Muscle of leg (tissue), 16 donors: ENCODE measurements at places on chromosomes 5 and 9. TPM values are rescaled to one million over a fixed set of nuclear protein-coding genes. Genes with fewer than 3 reads are reported as not detected.

Gene SPATA31D4
- not detected for total RNA-seq

DNA sequence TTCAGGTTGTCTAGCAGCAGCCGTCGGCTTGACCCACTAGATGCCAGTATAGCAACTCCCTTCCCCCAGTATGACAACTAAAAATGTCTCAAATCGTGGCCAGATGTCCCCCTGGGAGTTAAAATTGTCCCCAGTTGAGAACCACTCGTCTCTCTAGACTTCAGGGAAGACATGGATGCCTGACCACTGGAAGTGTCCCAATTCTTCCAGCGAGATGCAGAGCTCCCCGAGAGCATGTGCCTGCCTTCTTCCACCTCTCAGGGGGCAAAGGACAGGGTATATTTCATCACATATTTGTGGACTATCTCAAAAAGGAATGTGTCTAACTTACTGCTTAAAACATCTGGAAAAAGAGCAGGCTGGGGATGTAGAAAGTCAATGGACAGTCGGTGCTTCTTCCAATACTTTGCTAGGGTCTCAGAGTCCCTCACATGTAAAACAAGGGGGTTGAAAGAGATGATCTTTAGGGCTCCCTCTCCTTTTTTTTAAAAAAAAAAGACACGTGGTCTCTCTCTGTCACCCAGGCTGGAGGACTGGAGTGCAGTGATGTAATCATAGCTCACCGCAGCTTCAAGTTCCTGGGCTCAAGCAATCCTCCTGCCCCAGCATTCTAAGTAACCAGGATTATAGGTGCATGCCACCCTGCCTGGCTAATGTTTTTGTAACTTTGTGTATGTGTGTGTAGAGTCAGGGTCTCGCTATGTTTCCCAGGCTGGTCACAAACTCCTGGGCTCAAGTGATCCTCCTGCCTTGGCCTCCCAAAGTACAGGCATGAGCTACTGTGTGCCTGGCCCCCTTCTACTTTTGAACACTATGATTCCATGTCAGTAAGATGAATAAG is 190.6 kb downstream of the DAB2IP start:
- no peaks in the 10 kb centered on the region for H3K4me1 ChIP-seq
- H3K27ac ChIP-seq = no peak overlapping the region
- no peaks in the 10 kb centered on the region for H3K36me3 ChIP-seq
- H3K27me3 ChIP-seq = no peaks in the 10 kb centered on the region
- DNase-seq = no peak

GRCh38 chr5:77832938-77833337 is 56.8 kb upstream of the TBCA start:
- peaks cover 5% of the 10 kb centered on the region for H3K27me3 ChIP-seq
- DNase-seq = no peak
- H3K4me1 ChIP-seq = no peaks in the 10 kb centered on the region
- H3K36me3 ChIP-seq = no peaks in the 10 kb centered on the region

DNA sequence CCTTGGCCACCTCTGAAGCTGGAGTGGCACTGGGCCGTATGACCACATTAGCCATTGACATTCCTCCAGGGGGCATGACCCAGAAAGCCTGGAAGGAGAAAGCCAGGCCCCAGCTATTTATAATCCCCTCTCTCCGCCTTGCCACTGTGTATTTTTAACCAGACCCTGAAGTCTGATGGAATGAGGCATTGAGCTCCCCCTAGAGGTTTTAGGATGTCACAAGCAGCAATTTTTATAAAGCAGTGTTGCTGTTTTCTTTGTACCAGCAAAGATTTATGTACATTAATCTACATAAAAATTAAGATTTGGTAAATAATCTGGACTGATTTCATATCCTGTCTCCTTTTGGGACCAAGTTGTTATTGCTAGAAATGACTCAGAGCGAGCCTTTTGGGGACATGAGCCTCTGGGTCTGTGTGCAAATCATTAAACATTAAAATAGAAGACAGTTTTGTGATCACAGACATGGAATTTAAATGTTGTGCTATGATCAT is 127.1 kb downstream of the TRIO start:
- no peak overlapping the region for H3K4me3 ChIP-seq
- H3K36me3 ChIP-seq = peaks cover 4% of the 10 kb centered on the region
- DNase-seq = peak; percentile 86
- H3K27me3 ChIP-seq = no peaks in the 10 kb centered on the region
- peaks cover 25% of the 10 kb centered on the region for H3K4me1 ChIP-seq

Gene SLC6A19
- total RNA-seq = not detected

- H3K27me3 ChIP-seq = no peaks in the 10 kb centered on the region
- no peaks in the 10 kb centered on the region for H3K36me3 ChIP-seq
- DNase-seq = no peak
- no peak overlapping the region for H3K27ac ChIP-seq
Measured at GRCh38 chr5:10214041-10214440, 35.6 kb downstream of the ATPSCKMT start.

Gene C9orf153
- total RNA-seq = 0.49 TPM

Gene SCGB3A1
- total RNA-seq = 1.8 TPM

DNA sequence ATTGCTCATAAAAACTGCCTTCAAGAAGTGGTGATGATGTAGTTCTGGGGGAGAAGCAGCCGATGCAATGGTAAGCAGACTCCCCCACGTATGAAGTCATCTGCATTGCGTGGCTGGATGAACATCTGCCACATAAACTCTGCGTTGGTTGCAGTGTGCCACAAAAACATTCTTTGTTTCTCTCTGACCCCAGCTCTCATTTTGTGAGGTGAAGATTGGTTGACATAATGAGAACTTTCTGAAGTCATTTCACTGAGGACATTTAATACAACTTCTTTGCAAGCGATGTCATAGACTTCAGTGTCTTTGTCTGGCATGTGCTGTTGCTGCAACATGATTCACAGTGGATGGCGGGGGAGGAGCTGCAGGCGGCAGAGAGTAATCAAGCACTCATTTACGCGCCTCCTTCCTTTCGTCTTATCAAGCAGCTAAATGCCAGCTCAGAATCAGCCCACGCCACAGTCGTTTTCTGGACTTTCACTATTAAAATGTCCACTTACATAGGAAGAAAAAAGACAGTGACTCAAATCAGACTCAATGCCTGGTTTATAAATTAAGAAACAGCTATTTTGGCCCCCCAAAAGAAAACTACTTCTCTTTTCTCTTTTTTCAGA is 91.5 kb upstream of the NFIL3 start:
- no peak overlapping the region for H3K4me3 ChIP-seq
- no peaks in the 10 kb centered on the region for H3K27me3 ChIP-seq
- no peak overlapping the region for H3K27ac ChIP-seq
- H3K36me3 ChIP-seq = no peaks in the 10 kb centered on the region
- peaks cover 3% of the 10 kb centered on the region for H3K4me1 ChIP-seq
- peak; percentile 25 for DNase-seq
